ENCODE measurements at places on chromosomes 11 and 22.

GRCh38 chr11:95088946-95089619, 563 bp upstream of the ENDOD1 start:
- peak; percentile 55 for DNase-seq

DNA sequence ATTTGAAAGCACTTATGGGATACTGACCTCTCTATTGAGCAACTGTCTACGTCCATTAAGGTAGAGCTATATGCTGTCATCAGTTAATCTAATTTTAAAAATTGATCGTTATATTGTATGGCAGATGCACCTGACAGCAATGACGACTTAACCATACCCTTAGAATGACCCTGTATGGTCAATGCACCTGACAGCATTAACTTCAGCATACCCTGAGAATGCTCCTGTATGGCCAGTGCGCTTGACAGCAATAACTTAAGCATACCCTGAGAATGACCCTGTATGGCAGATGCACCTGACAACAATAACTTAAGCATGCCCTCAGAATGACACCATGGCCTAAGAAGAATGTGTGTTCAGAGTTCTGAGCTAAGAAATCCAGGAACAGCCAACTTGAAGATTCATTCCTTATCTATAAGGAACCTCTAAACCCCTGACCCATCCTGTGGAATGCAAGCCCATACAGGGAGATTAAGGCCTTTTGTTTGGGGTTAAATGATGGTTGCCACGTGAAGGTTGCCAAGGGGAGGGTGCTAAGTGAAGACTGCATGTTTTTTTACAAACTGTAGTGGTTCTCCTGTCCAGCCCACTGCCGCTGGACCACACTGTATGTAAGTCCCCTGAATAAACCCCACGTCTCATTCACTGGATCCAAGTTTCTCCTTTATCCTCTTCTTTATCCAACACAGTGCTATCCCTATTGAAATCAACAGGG, 138.3 kb downstream of the GUCY1A2 start:
- DNase-seq, result no peak

DNA sequence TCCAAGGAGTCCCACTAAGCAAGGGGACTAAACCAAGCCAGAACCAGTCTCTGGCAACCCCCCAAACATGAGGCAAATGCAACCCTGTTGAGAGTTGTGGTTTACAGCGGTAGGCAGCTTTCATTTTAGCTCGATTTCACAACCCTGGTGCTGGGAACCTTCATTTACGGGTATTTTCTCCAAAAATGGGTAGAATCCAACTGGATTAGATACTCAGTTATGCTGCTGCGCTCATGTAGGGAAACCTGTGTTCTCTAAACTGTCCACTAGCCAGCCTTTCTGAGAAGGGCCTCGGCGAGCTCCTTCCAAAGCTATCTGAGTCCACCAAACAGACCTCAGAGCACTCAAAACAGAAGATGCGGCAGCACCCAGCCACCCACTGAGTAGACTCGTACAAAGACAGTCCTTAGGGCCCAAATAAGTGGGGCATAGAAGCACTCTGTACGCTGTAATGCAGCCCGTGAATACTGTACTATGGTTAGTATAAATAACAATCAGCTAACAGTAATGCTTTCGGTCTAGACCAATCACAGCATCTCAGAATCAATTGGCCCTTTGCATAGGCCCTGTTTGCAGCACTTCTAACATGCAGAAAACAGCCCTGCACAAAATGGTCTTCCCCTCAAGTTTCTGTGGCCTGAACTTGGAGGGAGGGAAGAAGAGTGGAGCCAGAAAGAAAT, 104.7 kb downstream of the ETS1 start:
- peak; percentile 81 for DNase-seq

GRCh38 chr22:25346859-25347751, 127.7 kb downstream of the CRYBB2 start:
- DNase-seq, result no peak

DNA sequence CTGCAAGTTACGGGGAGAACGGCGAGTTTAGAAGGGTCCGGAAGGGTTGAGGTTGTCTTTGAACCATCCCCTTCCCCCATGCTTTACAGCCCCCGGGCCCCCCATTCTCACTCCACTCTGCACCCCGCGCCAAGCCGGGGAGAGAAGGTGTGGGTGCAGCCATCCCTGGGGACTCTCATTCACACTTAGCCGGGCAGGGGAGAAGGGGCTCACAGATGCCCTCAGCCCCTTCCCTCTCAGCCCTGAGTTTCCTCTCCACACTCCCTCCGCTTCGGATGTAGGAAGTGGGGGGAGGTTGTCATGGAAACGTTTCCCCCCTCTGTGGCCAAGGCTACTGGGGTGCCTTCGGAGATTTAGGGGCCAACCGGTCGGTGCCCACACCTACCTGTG, 334 bp downstream of the CADM1 start:
- no peak for DNase-seq

DNA sequence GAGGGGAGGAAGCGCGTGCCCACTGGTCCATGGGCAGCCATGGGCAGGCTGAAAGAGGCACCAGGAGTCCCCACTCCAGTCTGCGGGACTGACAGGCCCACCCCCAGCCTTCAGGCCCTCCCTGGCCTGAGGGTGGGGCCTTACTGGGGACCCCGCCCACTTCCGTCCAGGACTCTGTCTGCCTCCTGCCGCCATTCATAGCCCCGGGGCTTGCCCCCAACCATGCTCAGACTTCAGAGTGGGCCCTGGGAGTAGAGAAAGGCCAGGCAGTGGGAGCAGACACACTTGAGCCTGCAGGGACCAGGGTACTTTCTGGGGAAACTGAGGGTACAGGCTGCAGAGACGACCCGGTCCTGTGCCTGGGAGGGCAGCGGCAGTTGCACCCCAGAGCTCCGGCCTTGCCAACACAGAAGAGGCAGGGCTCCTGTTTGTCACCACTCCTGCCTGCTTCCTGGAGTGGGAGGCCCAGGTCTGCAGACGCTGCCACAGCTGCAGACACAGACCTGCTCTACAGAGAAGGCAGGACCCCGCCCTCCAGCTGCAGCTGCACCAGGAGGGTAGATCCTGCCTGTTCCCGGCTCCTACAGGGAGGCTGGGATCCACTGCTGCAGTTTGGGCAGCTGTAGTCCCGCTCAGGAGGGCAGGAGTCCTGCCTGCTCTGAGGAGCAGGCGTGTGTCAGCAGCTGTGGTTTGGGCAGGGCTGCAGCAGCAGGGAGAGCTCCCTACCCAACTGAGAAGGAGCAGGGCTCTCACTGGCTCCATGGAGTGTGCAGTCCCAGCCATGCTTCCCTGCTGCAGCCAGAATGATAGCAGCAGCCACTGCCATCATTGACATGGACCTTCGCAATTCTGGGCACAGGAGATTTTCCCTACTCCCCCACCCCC, 387.9 kb upstream of the ANO3 start:
- DNase-seq, result no peak

DNA sequence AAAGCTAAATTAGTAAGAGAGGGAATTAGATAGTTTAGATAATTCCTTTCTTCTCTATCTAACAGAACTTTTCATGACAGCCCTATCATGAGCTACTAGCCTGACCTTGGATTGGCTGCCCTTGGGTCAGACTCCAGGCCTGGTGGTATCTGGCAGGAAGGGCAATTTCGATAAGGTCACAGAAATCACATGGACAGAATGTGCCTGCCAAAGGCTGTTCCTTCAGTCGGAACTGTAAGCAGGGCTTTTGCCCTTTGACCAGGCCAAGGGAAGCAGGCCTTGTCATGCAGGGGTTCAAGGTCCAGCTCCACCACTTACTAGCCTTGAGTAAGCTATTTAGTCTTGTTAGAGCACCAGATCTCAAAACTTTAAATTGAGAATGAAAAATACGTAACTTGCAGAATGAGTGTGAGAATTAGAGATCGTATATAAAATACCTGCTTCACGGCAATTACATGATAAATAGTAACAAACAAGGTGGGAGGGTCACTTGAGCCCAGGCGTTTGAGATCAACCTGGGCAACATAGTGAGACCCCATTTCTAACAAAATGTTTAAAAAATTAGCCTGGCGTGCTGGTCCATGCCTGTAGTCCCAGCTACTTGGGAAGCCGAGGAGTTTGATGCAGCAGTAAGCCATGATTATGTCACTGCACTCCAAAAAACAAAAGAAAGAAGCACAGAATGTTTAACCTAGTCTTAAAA, 60.8 kb upstream of the SC5D start:
- DNase-seq, result no peak

DNA sequence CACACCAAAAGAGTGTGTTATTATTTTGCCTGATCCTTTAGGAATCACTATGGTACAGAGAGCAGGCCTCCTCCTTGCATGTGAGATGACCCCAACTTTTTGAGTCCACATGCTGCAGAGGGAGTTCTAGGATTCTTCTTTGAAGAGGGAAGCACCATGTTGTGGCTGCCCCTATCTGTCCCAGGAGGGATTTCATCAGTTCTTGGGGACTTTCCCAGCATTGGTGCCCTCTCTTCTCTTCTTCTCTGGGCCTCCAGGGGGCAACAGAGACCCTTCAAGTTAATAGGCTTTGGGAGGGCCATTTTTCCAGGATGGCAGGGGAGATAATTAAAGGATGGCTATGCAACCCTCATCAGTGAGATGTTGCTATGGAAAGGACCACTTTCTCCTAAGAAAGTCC, 3.6 kb downstream of the MMP1 start:
- DNase-seq, result peak; percentile 41

GRCh38 chr11:46364791-46365190, 16.7 kb upstream of the MDK start:
- DNase-seq, result no peak

DNA sequence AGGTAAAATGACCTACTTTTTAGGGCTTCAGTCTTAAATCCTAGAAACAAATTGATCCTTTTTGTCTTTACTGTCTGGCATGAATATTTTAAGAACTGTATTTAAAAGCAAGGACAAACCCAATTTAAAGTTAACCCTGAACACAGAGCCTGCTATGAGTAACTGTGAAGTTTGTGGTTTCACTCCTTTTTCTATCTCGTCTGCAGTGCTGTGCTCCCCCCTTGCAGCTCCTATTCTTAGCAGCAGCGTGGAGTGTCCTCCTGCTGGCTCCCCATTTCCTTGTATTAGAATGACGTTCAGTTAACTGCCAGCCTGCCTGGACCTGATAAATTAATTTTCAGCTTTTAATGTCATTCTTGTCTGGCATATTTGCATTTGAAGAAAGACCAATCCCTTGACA, 40.0 kb upstream of the LRRC4C start:
- DNase-seq, result no peak

- peak; percentile 44 for DNase-seq
Observed at GRCh38 chr11:116925050-116925449, 87.6 kb upstream of the APOA1 start.

- no peak for DNase-seq
Observed at GRCh38 chr22:36211237-36211861, 9.7 kb upstream of the APOL4 start.

DNA sequence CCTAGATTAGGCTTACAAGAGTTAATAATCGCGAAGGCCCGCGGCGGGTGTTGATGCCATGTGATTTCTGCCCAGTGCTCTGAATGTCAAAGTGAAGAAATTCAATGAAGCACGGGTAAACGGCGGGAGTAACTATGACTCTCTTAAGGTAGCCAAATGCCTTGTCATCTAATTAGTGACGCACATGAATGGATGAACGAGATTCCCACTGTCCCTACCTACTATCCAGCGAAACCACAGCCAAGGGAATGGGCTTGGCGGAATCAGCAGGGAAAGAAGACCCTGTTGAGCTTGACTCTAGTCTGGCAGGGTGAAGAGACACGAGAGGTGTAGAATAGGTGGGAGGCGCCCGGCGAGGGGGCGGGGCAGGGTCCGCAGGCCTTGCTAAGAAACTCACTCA, 65.5 kb downstream of the AAMDC start:
- no peak for DNase-seq

DNA sequence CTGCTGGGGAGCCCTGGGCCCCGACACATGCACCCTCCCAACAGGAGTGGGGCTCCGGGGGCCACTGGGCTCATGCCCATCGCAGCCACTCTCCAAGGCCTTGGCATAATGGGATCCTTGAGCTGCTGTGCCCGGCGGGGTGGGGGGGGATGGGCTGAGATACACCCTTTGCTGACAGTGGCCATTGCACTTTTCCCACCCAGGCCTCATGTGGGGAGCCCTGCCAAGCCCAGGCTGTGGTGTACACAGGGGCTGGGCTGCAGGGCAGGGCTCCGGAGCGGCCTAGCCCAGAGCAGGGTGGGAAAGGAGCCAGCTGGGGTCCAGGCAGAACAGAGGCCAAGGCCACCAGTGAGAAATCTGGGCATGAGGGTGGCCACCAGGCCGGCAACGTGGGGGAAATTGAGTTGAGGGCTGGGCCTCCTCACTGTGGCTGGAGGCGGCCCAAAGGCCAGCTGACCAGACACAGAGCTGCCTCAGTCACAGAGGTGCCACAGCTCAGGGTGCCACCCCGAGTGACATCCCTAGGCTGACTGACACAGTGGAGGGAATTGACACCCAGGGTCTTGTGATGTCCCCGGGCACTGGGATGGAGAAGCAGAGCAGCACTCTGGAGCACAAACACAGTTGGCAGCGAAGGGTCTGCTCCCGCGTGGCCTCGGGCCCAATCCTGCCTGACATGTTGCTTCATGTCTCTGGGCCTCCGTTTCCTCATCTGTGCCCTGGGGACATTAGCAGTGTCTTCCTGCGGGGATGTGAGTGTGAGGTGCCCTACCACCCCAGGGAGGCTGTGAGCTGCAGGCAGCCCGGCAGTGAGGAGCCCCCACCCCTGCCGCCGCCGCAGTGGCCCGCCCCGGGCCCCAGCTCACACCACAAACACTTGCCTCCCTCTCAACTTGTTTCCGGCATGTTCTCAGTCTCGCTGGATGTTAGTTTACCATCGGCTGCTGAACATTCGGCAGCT, 30.4 kb downstream of the RTN4R start:
- DNase-seq, result peak; percentile 24

- DNase-seq, result no peak
Observed at GRCh38 chr11:102338479-102339010, 8.5 kb upstream of the BIRC2 start.
